Renal pelvis (tissue), 12 donors: ENCODE measurements at places on chromosomes 1 and 21. TPM values are rescaled to one million over a fixed set of nuclear protein-coding genes. Genes with fewer than 3 reads are reported as not detected.

Gene SPRTN
- polyA plus RNA-seq: 13.1 TPM

Gene SAMSN1
- 2.7 TPM for polyA plus RNA-seq

Gene IVL
- 0.36 TPM for polyA plus RNA-seq

Gene YIPF1
- 30.6 TPM for polyA plus RNA-seq

Gene EGLN1
- polyA plus RNA-seq: 43.6 TPM

Gene RGS18
- polyA plus RNA-seq: 1.9 TPM

Gene LYPLAL1
- 42.0 TPM for polyA plus RNA-seq

Gene STPG1
- polyA plus RNA-seq: 13.4 TPM

Gene ITLN1
- polyA plus RNA-seq: 1.4 TPM

Gene MSH4
- polyA plus RNA-seq: 0.79 TPM

Gene SEC16B
- 6.6 TPM for polyA plus RNA-seq

Gene TCEA3
- 57.3 TPM for polyA plus RNA-seq
